ENCODE measurements at places on chromosomes 1 and 21. TPM values are rescaled to one million over a fixed set of nuclear protein-coding genes. Genes with fewer than 3 reads are reported as not detected.

NES gene
- 54.7 TPM for total RNA-seq

LINGO4 gene
- total RNA-seq, result 0.10 TPM

SLC35F3 gene
- 0.79 TPM for total RNA-seq

KRTAP7-1 gene
- total RNA-seq, result 3.4 TPM

KCNT2 gene
- total RNA-seq, result 5.1 TPM

ITGB3BP gene
- total RNA-seq, result 31.5 TPM

ZNF496 gene
- 14.1 TPM for total RNA-seq

BTBD19 gene
- total RNA-seq, result 3.5 TPM

FMO1 gene
- 11.9 TPM for total RNA-seq

PLPPR4 gene
- total RNA-seq, result 3.9 TPM

LAD1 gene
- 35.7 TPM for total RNA-seq

EDN2 gene
- total RNA-seq, result 11.7 TPM

INSRR gene
- total RNA-seq, result under 0.01 TPM

SYNC gene
- total RNA-seq, result 9.3 TPM

KIAA0040 gene
- total RNA-seq, result 8.7 TPM

PGLYRP3 gene
- total RNA-seq, result 4.4 TPM

KCNQ4 gene
- 1.8 TPM for total RNA-seq

ZNF687 gene
- total RNA-seq, result 8.4 TPM

ARMH1 gene
- total RNA-seq, result 3.6 TPM

LCE6A gene
- total RNA-seq, result 4.4 TPM

CELA3A gene
- not detected for total RNA-seq

TMEM82 gene
- total RNA-seq, result not detected

FMOD gene
- total RNA-seq, result 31.9 TPM

PTPRC gene
- 25.4 TPM for total RNA-seq

SHE gene
- 5.4 TPM for total RNA-seq

TBCE gene
- total RNA-seq, result 25.8 TPM

CLDN19 gene
- total RNA-seq, result 2.7 TPM

AMY1C gene
- total RNA-seq, result not detected

DMRTA2 gene
- not detected for total RNA-seq

HSD3B1 gene
- total RNA-seq, result 1.2 TPM

TEKT2 gene
- 0.39 TPM for total RNA-seq

TSPAN2 gene
- total RNA-seq, result 4.6 TPM

PEX19 gene
- 50.1 TPM for total RNA-seq

MIXL1 gene
- not detected for total RNA-seq

TNNT2 gene
- 9.7 TPM for total RNA-seq

HCRTR1 gene
- total RNA-seq, result not detected

OR14K1 gene
- total RNA-seq, result not detected

NUDT4B gene
- total RNA-seq, result 3.2 TPM

RIMS3 gene
- total RNA-seq, result 0.59 TPM

LCE1B gene
- total RNA-seq, result 1.9 TPM
